ENCODE measurements at places on chromosomes 16 and 17.

DNA sequence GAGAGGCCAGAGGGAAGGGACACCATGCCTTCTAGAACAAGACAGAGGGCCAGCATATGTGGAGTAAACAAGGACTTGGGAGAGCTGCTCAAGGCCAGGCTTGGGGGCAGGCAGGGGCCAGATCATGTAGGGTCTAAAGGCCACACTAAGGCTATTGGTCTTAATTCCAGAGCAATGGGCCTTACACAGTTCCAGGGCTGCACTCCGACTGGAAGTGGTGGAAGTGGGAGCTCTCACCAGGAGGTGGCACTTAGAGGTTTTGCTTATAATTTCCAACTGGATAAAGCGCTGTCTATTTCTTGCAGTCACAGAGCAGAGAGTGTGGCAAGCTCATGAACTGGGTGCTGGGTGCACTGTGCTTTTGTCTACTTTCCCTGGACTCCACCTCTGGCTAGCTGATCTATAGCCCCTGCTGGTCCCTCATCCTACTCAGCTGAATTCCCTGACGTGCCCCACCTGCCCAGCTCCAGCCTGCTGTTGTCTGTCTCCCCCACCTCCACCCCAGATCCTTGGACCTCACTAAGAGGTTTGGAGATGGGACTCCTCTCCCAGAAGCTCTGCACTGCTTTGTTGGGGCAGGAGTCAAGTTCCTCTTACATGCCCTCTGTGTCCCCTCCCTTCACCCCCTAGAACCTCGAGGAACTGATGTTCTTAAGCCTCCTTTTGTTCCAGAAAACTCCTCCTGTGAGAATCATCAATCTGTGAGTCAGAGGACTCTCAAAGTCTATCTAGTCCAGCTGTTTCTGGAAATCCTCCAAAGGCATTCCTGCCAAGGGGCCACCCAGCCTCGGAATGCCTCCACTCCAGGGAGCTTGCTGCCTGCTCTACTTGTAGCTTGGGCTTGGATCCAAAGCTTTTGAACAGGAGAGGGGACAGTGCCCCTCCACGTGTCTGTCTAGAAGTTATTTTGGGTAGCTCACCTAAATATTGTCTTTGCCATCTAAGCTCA, 48.1 kb upstream of the KSR1 start:
- no peak for DNase-seq

- DNase-seq = no peak
Observed at GRCh38 chr17:44400226-44400847, 10.9 kb upstream of the ITGA2B start.

GRCh38 chr17:79981661-79982101, 54.0 kb downstream of the TBC1D16 start:
- no peak for DNase-seq

DNA sequence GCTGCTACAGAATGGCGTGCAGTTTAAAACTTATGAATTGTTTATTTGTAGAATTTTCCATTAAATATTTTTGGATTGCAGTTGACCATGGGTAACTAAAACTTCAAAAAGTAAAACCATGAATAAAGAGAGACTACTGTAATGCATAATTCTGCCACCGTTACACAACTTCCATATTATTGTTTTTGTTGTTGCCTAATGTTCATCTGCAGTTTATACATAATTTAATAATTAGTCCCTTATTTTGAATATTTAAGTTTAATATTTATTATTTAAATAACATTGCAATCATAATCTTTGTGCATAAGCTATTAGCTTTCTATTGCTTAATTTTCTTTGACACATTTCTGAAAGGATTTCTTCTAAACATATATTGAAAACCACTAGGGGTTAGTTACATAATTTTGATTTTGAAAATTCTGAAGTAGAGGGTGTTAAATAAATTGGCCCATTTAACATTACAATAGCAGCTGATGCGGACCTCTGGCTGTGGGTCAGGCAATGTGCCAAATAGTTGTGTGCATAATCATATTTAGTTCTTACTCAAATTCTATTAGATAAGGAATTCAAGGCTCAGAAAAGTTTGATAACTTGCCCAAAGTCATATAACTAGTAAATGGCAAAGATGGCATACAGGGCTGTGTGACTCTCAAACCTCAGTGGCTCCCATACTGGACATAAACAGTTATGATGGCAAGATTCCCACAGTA, 31.1 kb downstream of the PPM1E start:
- DNase-seq = no peak

GRCh38 chr17:15941781-15942180, 3.1 kb upstream of the ADORA2B start:
- no peak for DNase-seq

DNA sequence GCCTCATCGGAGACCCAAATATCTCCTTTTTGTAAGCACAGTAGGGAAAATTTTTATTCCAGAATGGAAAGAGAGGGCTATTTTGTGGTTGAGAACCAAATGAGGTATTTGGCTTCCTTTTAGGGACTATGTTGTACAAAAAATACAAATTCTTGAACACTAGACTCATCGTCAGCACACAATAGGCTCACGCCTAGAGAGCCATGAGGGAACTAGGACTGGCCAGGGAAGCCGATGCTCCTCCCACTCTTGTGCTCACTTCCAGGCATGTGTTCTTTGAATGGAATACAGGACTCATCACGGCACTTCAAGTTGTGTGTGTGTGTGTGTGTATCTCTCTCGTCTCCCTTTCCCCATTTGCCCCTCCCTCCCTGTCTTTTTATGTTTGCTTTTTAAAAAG, 17.8 kb upstream of the BLMH start:
- DNase-seq = no peak

- DNase-seq = no peak
Observed at GRCh38 chr16:85803570-85803969, 4.1 kb downstream of the COX4I1 start.

GRCh38 chr16:72604375-72604774, 432.4 kb upstream of the PMFBP1 start:
- no peak for DNase-seq

DNA sequence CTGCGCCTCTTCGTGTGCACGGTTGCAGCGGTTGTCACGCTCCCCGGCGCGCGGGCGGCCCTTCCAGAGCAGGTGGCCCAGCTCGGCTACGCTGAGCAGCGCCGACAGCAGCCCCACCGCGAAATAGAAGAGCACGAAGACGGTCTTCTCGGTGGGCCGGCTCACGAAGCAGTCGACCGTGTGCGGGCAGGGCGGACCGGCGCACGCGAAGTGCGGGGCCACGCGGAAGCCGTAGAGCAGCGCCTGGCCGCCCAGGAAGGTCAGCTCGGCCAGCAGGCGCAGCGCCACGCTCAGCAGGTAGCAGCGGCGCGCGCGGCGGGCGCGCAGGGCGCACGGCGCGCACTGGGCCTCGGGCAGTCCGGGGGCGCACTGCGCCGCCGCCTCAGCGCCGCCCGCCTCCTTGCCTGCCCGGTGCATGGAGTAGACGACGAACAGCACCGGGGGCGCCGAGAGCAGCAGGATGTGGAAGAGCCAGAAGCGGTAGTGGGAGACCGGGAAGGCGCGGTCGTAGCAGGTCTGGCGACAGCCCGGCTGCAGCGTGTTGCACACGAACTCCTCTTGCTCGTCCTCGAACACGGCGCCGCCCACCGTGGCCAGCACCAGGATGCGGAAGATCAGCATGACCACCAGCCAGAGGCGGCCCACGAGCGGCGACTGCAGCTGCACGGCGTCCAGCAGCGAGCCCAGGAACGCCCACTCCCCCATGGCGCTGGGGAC, 1.3 kb downstream of the GJD3 start:
- no peak for DNase-seq

GRCh38 chr17:10754109-10754508, 24.3 kb upstream of the TMEM220 start:
- no peak for DNase-seq

DNA sequence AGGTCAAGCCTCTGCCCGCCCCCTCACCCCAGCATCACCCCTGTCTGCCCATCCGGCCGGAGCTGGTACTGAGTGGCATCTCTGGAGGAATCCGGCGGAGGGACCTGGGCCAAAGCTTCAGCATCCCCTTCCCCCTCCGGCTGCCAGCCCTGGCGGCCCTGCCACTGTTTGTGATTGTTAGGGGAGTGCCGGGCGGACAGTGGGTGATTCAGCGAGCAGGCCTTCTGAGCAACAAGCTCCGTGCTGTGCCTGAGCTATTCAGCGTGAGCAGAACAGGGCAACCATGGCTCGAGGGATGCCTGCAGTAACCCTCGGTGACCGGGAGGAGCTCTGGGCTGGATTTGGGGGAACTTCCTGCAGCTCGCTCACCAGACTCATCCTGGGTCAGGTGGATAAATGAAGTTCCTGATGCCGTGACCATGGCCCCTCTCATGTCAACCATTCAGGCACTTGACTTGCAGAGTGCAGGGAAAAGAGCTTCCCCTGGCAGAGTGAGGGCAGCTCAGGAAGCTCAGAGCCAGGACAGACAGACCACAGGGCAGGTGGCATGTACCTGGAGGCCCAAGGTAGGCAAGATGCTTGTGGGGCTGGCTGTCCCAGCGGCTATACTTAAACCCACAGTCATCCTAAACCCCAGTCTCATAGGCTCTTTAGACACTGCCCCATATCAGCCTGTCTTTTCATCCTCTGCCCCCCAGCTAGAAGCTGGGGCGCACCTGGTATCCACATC, 24.3 kb upstream of the MLKL start:
- no peak for DNase-seq

- no peak for DNase-seq
Observed at GRCh38 chr17:1089915-1090314, 89.9 kb downstream of the ABR start.

DNA sequence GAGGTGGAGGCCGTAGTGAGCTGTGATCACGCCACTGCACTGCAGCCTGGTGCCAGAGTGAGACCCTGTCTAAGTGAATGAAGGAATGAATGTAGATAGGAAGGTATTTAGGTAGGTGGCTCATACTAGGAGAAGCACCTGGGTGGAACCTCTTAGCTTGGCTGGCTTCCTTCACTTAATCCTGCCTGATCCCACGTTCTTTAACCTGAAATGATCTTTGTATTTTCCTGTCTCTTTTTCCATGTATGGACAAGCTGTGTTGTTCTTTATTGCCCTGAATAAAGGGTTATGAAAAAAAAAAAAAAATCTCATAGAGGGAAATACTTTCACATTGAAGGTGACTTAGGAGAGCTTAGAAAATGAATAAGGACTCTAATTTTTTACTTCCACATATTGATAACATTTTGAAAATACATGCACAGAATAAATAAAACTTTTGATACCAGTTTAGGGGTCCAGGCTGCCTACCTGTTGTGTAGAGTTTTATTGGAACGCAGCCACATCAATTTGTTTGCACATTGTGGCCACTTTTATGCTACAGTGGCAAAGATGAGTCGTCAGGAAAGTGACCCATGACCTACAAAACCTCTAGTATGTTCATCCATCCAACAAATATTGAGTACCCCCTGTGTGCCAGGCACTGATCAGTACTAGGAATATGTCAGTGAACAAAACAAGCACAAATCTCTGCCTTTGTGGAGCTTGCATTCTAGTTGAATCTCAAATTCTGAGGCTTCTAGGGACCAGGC, 44.6 kb downstream of the VPS35L start:
- DNase-seq = no peak

- DNase-seq = no peak
Observed at GRCh38 chr16:15976225-15976812, 26.9 kb downstream of the ABCC1 start.

DNA sequence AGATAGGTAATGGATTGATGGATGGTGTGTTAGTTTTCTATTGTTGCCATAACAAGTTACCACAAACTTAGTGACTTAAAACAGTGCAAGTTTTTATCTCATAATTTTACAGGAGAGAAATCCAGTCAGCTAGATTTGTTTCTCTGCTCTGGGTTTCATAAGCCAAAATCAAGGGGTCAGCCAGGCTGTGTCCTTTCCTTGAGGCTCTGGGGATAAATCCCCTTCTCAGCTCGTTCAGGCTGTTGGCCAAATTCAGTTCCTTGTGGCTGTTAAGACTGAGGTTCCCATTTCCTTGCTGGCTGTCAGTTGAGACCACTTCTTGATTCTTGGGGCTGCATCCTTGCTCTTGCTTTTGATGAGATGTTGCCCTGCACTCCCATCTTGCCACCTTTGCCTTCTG, 204.9 kb upstream of the CDH13 start:
- DNase-seq = no peak

- no peak for DNase-seq
Observed at GRCh38 chr16:1289477-1289866, 20.0 kb upstream of the UBE2I start.

DNA sequence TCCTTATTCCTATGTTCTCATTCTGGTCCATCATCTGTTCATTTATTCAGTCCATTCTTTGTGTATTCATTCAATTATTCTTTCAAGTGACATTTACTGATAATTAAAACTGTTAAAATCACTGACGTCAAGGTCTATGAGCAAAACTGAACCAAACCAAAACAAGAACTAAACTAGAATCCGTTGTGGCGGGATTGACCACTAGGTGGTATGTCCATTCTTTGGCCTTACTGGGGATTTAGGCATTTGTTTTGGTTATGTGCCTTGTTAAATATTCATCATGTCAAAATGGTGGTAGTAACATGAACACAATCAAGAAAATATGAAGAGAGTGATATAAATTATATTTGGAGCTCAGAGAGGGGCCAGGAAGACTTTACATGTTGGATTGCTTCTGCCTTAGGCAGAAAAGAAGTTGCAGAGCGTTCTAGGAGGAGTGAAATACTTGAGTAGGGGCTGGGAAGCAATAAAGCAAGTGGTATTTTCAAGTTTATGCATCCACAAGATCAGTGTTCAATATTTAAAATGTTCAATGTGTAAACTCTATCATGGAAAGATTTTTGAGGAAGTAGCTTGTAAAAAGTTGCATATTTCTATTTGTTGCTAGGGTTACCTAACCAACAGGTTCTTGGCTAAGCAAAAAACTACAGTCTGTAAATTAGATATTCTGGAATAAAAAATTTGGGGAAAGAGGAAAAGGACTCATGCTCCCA, 129.0 kb downstream of the CDH13 start:
- DNase-seq = no peak

- peak; percentile 22 for DNase-seq
Observed at GRCh38 chr16:9308850-9309249, 217.4 kb downstream of the HAPSTR1 start.

DNA sequence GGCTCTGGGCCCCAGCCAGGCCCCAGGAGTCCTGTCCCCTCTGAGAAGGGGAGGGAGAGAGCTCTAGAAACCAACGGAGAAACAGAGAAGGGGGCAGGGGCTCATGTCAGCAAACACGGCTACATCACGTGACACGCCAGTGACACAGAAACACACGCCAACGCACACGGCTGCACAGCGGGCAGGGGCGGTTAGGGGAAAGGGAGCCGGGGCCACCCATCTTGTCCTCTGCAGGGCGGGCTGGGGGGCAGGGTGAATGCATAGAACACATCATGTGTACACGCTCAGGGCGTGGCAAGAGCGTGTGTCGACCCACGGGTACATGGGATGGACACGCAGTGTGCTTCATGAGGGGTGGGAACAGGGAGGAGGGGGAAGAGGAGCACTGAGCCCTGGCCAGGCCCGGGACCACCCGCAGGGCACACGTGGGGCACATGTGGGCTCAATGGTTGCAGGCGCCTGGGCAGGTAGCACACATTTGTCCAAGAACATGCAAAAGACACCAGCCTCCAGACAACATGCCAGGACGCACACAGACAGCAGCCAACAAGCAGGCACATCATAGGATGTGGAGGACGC, 4.6 kb downstream of the HSD3B7 start:
- no peak for DNase-seq
